ENCODE measurements at places on chromosomes 13 and 19.

GRCh38 chr19:45515081-45515624 lies 7.9 kb downstream of the VASP start:
- DNase-seq = no peak

DNA sequence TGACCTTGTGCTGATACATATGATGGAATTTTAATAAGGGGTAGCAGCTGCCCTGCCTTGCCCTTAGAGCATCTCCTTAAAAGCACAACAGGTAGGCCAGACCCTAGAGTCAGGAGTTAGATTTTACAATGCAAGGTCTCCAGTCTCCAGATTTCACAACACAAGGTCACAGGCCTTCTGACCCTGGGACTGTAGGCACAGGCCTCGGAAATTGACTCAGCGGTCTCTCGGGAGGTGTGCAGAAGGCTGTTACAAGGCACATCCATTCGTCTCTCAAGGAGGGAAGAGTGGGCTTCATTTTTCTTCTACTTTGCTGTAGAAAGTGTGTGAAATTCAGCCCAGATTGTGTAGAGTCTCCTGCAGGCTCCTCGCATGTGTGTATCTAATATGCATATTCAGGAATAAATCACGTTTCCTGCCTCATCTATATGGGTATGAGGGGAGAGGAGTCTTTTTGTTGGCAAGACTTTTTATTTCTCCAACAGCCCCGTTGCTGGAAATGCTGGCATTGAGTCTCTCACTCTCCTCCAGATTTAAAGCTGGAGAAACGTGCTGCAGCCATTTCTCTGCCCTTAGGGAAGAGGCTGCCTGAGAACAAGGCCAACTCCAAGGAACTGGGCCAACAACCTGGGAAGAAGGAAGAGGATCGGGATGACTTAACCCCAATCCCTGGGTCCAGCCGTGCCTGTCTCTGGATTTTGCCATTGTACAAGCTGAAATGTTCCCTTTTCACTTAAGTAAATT lies 24.5 kb downstream of the UQCRFS1 start:
- DNase-seq = no peak

DNA sequence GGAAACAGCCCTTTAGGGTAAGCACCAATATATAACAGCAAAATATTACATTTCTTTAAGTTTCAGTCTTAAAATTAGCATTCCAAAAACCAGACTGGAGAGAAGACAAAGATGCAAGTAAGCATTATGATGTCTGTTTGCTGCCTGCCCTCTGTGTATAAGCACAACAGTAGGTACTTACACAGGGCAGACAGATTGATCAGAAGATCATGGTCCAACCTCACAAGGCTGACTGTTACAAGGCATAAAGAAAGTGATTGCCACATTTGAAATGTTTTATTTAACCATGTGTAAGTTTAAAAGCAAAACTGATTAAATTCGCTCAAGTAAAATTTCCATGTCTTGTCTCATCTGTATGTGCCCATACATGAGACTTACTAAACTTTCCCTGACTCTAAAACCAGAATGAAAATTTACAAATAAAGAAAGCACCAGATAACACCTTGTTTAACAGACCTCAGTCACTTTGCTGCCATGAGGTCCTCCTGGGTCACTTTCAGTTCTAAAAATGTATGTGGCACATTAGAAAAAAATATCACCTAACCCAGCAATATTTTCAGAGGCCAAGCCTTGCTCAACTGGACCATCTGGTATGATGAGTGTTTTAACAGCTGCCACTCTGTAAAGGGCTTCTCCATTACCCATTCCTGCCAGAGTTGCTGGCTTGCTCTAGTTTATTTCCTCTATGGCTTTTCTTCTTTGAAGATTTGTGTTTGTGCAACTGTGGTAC lies 297.0 kb downstream of the RBM26 start:
- DNase-seq = no peak

DNA sequence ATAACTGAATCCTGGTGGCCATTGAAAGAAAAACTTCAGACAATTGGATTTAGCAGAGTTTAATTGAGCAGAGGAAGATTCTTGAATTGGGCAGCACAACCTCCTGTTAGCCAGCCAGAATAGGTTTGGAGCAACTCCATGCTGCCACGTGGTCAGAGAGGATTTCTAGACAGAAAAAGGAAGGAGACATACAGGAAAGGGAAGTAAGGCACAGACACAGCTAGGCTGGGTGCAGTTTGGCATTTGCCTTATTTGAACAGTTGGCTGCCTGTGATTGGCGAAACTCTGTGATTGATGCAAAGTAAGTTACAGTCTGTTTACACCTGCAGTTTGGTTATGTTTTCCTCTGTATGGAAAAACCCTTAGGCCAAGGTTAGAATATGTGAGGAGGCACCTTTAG lies 85.8 kb upstream of the SPATA13 start:
- DNase-seq = no peak

GRCh38 chr13:22311734-22312404 lies 641.0 kb downstream of the FGF9 start:
- no peak for DNase-seq

GRCh38 chr19:5772416-5772815 lies 12.1 kb downstream of the PRR22 start:
- DNase-seq = no peak

DNA sequence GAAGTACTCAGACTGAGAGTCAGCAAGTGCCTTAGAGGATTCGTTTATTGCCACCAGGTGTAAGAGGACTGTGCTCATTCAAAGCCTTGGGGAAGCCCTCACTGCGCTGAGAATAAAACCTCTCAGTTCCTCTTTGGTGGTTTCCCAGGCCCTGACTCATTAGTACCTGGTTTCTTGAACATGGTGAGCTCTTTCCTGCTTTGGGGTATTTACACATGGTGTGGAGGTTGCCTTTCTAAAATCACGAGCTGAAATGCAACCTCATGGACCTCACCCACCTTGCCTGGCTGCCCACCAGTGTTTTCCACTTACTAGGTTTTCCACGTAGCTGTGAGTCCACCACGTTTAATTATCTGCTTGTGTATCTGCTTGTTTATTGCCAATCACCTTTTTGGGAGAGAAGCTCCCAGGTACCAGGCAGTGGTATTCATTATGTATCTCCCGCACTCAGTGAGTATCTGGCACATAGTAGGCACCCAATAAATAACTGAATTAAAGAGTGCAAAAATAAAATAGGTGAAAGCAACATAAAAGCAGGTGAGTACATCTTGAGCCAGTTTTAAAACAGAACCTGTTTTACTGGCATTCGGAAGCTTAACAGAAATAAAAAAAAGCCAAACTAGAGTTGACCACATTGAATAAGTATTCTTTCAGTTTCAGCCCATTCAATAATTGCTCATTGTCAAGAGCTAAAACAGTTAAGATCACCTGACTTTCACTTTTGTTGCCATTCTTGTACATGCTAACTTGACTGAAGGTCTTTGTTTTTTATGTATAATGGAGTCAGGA lies 533.0 kb downstream of the MYO16 start:
- DNase-seq = no peak

- DNase-seq = no peak
Observed at GRCh38 chr13:113558461-113558860, 26.1 kb upstream of the TFDP1 start.

GRCh38 chr19:3573858-3574637 lies 1.3 kb downstream of the HMG20B start:
- DNase-seq = peak; percentile 73

DNA sequence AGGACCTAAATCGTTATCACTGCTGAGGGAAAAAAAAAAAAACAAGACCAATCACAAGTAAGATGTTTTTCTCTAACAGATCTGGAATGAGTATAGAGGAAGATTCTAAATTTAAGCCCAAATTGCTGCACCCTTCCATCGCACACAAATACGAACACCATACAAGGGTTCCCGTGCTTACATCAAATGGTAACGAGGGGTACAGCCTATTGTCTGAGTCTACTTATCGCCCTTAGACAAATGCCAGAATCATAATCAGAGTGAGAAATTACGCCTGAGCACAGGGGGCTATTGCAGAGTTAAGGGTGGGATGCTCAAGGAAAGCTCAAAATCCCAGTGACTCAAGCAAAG lies 603 bp downstream of the ZC3H13 start:
- DNase-seq = no peak

- no peak for DNase-seq
Observed at GRCh38 chr19:7792281-7792680, 29.2 kb downstream of the CLEC4M start.

- DNase-seq = no peak
Observed at GRCh38 chr13:39311619-39312018, 273.4 kb downstream of the NHLRC3 start.

DNA sequence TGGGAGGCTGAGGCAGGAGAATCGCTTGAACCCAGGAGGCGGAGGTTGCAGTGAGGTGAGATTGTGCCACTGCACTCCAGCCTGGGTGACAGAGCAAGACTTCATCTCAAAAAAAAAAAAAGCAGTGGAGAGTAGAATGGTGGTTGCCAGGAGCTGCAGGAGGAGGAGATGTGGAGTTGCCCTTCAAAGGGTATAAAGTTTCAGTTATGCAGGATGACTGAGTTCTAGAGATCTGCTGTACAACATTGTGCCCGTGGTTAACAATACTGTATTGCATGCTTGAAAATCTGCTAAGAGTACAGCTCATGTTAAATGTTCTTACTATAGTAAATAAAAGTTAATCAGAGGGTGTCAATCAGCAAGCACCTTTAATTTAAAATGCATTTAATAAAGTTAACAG lies 28.4 kb upstream of the LATS2 start:
- no peak for DNase-seq

- no peak for DNase-seq
Observed at GRCh38 chr19:31103228-31103627, 246.0 kb downstream of the TSHZ3 start.

DNA sequence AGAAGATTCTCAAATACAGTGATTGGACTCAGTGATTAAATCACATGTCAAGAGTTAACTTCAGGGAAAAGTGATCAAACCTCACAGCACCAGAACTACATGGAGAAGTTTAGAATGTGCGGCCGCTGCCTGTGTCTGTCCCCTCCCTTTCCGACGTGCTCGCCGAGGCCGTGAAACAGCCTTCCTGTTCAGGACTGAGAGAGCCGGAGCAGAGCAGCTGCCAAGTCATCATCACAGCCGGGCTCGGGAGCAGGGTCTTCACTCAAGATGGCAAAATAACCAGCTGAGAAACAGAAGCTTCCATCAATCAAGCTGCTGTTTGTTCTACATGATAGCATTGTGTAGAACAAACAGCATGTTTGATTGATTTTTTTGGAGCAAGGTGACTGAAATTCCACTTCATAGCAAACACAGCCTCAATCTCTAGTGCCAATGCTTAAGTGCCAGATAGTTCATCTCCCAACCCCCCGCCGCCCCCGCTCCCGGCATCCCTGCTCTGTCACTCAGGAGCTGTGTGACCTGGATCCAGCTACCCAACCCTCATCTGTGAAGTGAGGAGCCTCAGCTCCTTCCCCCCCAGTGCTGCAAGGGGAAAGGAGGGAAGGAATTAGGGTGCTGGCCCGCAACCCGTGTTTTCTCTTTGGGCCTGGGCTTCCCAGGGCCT lies 70.6 kb downstream of the HSPH1 start:
- DNase-seq = no peak

- no peak for DNase-seq
Observed at GRCh38 chr19:50465986-50466705, 10.2 kb upstream of the EMC10 start.

DNA sequence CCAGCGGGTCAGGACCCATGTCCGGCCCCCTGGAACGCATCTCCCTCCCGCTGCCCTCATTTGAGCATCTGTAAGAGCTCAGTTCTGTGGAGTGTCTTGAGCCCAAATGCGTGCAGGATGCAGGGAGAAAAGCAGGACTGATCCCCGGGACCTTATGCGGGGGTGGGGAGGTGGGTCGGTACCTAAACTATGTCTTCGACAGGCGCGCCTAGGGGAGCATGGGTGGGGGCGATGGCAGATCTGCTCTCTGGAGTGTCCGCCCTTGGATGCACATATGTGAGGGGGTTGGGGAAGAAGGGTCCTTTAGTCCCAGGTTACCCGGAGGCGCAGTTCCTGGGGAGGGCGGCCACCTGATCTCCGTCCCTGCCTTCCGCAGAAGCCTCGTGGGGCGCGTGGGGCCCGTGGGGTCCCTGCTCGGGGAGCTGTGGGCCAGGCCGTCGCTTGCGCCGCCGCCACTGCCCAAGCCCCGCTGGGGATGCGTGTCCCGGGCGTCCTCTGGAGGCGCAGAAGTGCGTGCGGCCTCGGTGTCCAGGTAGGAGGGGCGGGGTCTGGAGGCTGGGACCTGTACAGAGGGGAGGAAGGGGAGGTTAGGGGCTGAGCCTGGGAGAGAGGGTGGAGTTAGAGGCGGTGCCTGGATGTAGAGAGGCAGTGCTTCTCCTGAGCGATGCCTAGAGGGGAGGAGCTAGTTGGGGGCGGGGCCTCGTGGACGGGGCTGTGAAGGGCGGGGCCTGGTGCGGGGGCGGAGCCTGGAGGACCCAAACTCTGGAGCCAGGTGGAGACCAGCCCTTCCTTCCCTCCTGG lies 2.9 kb downstream of the CILP2 start:
- DNase-seq = no peak

GRCh38 chr19:54179921-54180461 lies 7.0 kb upstream of the TMC4 start:
- peak; percentile 67 for DNase-seq

GRCh38 chr13:113152984-113153809 lies 5.3 kb upstream of the PROZ start:
- DNase-seq = peak; percentile 17

DNA sequence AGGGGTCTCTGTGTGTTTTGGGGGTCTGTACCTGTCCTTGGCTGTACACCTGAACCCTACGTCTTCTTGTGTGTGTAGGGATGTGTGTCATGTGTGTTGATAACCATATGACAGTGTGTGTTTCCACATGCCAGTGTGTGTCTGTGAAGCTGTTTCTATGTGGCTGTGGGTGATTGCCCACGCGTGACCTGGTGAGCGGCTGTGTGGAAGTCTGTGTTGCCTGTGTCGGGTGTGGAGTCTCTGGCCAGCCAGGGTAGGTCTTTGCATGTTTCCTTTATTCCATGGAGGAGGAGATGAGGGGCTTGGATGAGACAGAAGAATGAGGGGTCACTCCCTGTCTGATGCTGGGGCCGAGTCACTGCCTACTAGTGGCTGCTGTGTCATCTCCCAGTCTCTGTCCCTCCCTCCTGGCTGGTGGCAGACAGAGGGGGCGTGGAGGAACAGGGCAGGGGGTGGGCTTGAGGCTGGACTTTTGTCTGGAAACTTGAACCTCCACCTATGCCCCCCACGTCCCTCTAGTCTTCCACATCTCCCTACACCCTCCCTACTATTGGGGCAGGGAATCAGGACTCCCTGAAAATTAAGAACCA lies 2.8 kb upstream of the FOSB start:
- DNase-seq = no peak

GRCh38 chr19:55626350-55626749 lies 2.0 kb upstream of the ZNF784 start:
- no peak for DNase-seq

DNA sequence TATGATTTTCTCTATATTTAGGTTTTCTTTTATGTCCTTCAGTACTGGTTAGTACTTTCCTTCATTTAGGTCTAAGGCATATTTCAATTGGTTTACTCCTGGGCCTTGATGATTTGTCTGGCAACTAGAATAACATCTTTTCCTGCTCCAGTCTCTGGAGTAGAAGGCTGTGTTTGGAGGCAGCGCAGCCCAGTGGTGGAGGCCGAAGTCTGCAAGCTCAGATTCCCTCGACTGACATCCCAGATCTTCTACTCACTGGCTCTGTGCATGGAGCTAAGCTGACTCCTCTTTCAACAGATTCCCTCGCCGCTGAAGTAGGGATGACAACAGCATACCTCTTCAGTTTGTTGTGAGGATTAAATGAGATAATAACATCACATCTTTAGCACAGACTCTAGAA lies 141.0 kb downstream of the RAP2A start:
- DNase-seq = no peak

- no peak for DNase-seq
Observed at GRCh38 chr19:18205200-18205892, 1.5 kb upstream of the RAB3A start.

- DNase-seq = no peak
Observed at GRCh38 chr13:109778102-109778542, 8.3 kb downstream of the IRS2 start.
